Trophoblast cell (in vitro differentiated cells and primary cell): ENCODE measurements at places on chromosomes 16 and 17.
A peak's percentile ranks its signal among the peaks of the same experiment; 100 is the strongest.

DNA sequence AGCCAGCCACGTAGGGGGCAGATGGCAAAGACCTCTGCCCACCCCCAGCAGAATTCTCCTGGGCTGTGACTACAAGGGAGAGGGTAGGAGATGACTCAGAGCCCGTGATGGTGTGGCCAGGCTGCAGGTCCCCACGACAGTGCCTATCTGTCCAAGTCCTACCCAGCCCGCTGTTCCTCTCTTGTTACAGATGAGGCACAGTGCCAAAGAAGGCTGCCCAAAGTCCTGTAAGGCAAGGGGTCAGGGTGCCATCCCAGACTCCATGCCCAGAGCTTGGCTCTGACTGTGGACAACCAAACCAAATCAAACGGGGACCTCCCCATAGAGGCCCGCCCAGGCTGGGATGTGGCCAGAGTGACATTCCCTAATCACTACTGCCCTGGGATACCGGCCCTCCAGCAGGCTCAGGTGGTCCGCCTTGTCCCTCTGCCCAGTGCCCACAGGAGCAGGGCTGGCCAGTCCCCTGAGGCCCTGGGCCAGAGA lies 12.6 kb upstream of the BCAR1 start:
- DNase-seq, result no peak

DNA sequence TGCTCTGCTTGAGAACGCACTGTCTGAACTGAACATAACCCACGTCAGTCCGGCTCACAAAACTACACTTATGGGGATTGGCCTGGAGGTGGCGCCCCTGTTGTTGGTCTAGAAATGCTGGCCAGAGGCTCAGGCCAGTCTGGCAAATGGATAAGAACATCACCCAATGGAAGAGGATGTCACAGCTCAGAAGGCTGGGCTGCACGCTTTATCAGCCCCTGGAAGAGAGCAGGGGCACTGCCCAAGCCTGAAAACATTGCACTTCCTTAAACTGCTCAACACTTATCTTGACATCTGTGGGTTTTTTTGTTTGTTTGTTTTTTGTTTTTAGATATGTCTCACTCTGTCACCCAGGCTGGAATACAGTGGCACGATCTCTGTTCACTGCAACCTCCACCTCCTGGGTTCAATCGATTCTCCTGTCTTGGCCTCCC lies 24.8 kb upstream of the BPTF start:
- DNase-seq, result peak; percentile 73

DNA sequence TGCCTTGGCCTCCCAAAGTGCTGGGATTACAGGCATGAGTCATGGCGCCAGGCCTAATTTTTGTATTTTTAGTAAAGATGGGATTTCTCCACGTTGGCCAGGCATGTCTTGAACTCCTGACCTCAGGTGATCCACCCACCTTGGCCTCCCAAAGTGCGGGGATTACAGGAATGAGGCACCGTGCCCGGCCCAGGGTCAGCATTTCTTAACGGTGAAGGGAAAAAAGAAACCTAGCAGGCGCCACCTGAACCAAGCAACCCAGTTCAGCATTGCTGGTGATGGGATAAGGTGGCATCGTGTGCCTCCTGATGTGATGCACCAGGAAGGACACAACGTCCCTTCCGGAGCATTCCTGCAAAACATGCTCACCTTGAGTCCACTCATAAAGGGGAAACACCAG lies 2.2 kb upstream of the CLCN7 start:
- DNase-seq, result no peak

- no peak for DNase-seq
These were observed 34.9 kb downstream of the CHD9 start for GRCh38 chr16:53089434-53090285.

DNA sequence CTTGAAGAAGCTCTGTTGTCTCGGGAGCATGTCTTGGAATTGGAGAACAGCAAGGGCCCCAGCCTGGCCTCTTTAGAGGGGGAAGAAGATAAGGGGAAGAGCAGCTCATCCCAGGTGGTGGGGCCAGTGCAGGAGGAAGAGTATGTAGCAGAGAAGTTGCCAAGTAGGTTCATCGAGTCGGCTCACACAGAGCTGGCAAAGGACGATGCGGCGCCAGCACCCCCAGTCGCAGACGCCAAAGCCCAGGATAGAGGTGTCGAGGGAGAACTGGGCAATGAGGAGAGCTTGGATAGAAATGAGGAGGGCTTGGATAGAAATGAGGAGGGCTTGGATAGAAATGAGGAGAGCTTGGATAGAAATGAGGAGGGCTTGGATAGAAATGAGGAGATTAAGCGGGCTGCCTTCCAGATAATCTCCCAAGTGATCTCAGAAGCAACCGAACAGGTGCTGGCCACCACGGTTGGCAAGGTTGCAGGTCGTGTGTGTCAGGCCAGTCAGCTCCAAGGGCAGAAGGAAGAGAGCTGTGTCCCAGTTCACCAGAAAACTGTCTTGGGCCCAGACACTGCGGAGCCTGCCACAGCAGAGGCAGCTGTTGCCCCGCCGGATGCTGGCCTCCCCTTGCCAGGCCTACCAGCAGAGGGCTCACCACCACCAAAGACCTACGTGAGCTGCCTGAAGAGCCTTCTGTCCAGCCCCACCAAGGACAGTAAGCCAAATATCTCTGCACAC lies 21.2 kb downstream of the AKAP1 start:
- no peak for DNase-seq

DNA sequence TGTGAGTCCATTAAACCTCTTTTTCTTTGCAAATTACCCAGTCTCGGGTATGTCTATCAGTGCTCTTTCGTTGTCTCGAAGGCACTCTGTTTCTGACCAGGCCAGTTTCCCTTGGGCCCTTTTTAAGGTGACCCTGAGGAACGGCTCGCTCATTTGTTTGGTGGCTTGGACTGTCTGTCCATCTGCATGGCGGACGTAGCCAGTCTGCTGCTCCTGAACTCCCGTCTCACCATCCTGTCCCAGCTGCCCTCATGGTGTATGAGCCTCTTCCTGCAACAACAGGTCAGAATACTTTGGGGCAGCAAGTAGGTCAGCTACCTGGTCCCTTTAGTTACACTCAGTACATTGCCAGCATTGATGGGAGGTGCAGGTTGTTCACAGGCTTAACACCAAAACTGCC lies 19.0 kb downstream of the DRC7 start:
- DNase-seq, result no peak

DNA sequence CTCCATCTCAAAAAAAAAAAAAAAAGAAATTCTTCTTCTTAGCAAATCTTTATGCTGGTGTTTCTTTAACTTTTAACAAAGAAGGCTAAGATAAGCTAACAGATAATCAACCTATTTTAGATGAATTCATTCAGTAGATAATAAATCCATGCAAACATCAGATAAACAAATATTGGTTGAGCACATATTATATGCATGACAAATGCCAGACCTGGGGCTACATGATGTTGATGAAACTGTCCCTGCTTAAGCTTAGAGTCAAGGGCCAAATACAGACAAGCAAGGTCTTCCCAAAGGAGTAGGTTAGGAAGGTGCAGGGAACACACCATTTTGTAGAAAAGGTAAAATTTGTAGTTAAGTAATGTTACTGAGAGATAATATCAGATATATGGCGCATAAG lies 6.7 kb upstream of the MAP2K6 start:
- peak; percentile 74 for DNase-seq

DNA sequence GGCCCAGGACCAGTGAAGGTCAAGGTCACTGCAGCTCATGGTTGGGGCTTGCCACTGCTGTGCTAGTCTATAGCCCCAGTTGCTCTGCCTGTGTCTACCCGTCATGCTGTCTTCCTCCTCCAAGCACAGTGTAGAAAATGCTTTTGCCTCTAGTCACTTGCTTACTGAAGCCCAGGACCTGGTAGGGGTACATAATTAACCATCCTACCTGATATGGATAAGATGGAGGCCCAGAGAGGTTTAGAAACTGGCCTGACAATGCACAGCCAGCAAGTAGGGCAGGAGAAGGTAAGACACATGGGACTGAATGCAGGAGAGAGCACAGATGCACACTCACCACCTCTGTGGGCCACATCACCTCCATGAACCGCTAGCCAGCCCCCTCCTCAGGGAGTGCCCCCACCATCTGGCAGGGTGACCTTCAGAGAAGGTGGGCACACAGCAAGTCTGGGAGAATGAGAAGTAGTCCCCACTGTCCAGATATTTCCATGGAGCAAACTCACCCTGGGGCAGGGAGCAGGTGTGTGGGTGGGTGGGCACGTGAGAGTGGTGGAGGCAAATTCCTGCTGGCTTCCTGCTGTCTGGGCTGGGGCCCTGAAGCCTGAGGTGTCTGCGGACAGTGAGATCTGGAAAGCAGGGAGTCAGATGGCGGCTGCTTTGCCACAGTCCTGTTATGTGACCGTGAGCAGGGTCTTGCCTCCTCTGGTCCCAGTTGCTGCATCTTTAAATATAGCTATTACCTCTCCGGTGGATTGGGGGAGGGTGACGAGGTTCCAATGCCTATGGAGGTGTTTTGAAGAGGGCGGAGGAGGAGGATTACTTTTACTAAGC lies 1.0 kb downstream of the CX3CL1 start:
- DNase-seq, result no peak

DNA sequence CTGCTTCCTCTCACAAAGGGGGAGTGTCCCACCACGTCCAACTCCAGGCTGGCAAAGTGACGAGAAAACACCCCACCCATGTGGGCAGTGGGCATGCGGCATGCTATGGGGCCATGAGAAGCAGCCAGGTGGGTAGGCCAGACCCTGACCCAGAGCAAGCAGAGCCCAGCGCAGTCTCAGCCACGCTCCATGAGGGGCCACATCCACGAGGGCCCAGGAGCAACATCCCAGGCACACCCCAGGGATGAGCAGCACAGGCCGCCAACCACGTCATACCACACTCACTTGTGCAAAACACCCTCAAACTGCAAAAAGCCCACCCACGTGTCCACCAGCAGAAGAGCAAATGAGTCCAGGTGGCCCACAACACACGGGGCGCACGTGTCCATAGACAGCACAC lies 117.0 kb downstream of the ZNF778 start:
- no peak for DNase-seq

DNA sequence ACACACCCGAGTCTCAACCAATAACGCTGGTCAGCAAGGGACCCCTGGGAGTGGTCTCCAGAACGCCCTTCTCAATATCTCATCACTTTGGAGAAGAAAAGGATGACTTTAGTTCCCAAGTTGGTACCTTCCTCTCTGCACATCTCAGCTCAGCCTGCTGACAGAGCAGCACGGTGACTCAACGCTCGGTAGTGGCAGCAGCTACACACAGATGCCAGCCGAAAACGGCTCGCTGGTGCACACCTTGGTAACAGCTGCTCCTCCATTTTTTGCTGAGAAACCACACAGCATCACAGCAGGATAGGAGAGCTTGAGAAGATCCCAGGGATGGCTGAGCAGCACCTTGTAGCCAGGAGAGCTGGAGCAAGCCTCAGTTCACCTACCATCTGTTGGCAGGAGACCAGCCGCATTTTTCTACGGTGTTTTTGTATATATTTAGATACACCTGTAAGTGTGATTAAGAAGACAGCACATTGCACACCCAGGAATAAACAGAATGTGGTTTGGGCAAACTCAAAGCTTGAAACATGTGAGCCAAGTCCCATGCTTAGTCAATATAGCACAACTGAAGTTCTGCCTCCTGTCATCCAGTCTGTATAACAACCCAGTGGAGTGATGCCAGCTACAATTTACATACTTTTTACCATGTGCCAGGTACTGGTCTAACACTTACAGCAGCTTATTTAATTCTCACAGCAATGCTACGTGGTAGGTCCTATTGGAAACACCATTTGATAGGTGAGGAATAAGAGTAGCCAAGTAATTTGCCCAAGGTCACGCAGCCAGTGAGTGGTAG lies 83.8 kb upstream of the ERCC4 start:
- DNase-seq, result no peak

DNA sequence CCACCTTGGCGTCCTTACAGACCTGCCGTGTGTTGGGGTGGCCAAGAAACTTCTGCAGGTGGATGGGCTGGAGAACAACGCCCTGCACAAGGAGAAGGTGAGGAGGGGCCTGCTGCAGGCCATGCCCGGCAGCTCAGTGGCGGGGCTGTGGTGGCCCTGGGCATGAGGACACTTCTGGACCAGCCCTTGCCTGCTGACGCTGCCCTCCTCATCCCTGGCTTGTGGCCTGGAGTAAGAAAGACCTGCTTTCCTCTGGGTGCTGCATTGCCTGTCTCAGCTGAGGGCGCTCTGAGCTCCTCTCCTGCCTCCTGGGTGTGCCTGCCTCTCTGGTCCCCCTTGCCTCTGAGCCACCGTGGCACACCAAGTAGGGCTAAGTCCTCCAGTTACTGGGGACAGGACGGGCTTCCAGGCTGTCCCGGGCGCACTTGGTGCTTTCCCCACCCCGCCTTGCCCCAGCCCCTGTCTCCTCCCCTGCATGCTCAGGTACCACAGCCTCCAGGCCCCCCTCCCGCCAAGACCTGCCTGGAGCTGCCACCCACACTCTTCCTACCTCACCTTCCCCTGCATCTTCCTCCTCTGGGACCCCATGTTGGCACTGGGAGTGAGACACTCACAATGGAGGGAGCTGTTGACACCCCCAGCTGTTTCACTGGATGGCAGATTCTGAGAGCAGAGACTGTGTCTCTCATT lies 8.7 kb downstream of the ENDOV start:
- DNase-seq, result no peak

- DNase-seq, result no peak
These were observed 165.3 kb upstream of the GSE1 start for GRCh38 chr16:85447693-85448313.

DNA sequence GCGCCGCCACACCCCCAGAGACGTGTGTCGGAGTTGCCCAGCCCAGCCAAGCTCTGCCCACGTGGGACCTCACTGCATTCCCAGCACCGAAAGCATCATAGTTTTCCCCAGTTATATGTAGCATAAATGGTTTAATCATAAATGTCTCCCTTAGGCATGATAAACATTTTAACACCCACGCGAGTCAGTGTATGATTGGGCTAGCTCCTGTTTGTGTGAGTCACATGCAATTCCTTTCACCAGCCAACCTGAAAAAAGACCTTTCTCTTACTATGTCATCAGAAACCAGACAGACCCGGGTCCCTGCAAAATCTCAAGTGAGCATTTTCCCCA lies 9.2 kb downstream of the TAF1C start:
- DNase-seq, result peak; percentile 32

GRCh38 chr16:57949013-57949412 lies 21.9 kb downstream of the CNGB1 start:
- no peak for DNase-seq

GRCh38 chr16:62406387-62406786 lies 370.1 kb upstream of the CDH8 start:
- DNase-seq, result no peak

DNA sequence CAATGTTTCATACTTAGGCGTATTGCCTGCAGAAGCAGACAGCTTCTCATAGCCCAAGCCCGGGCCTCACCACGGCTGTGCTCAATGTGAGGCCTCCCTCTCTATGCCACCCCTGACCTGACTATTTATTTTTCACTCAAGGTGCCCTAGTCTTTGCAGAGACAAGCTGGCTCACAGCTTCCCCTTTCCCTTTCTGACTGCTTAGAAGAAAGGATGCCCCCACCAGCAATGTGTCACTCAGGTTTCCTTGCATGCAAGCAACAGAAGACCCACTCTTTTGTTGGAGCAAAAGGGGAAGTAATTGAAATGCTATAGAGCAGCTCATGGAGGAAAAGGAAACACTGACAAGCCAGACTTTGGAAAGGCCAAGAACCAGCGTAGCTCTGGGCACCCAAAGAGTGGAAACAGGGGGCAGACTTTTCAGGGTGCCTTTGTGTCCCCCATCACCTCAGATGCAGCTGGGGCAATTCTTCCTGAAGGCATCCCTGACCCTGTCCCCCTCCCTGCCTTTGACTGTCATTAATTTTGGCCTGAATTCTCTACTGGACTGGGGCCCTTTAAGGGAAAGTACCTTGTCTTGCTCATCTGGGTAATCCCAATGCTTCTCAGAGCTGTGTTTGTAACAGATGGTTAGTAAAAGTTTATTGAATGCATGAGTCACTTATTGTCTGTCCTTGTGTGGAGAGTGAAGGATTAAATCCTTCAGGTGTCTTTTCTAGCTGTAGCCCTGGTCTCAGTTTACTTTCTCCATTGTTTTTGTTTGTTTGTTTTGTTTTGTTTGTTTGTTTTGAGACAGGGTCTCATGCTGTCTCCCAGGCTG lies 17.8 kb downstream of the RGS9 start:
- no peak for DNase-seq
